ENCODE measurements at places on chromosomes 2 and 18. TPM values are rescaled to one million over a fixed set of nuclear protein-coding genes. Genes with fewer than 3 reads are reported as not detected.

GRCh38 chr2:36339607-36340218, 15.9 kb upstream of the CRIM1 start:
- no peak for DNase-seq

DNA sequence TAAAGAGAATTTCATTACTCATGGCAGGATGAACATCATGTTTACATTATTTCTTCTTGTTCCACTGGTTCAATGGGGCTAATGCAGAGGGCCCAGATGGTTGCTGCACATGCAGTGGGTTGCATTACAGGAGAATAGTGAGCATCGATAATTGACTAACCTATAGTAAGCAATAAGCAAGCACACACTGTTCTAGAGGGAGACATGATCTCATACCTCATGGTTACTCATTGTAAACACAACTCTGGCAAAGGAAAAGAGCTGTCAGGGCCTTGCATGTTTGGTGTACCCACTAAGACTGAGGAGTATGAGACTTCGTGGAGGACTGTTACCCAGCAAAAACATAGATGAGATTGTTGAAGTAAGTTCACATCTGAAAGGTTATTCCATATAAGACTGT, 885.6 kb upstream of the VRK2 start:
- peak; percentile 68 for DNase-seq

DNA sequence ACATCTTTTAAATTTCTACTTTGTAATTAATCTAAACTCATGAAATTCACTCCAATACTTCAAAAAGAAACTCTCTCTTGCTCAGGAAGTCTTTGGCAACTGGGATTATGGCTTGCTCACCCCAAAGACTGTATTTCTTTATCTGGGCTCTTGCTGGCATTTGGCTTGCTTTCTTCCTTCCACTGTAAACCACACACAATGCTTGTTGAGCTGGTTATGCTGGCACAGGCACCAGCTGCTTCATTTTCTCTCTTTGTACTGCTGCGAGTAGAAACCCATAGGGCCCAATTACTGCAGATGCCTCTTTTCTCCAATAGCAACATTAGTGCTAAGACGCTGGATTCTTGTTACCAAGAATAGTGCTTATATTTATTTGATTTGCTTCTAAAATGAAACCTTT, 51.4 kb downstream of the SLC38A11 start:
- DNase-seq = no peak

TUBB8B gene
- total RNA-seq = not detected

All from lung microvascular endothelial cell (primary cell).